Neural crest cell (in vitro differentiated cells): ENCODE measurements at places on chromosomes 3 and 15. TPM values are rescaled to one million over a fixed set of nuclear protein-coding genes. Genes with fewer than 3 reads are reported as not detected.

The EFCAB12 gene
- 3.1 and 4.0 TPM in 2 replicates for total RNA-seq

The ADCY5 gene
- total RNA-seq, result 2.2 and 2.8 TPM in 2 replicates

The SKOR1 gene
- 0.36 and 0.49 TPM in 2 replicates for total RNA-seq

The CDCP1 gene
- not detected in 2 replicates for total RNA-seq

The MYH15 gene
- 0.16 and 0.20 TPM in 2 replicates for total RNA-seq

The TMC3 gene
- not detected in 2 replicates for total RNA-seq

The CACNA2D2 gene
- 8.7 and 9.3 TPM in 2 replicates for total RNA-seq

The PAQR9 gene
- 1.8 and 1.9 TPM in 2 replicates for total RNA-seq

The GMNC gene
- total RNA-seq, result not detected in 2 replicates

The GYG1 gene
- 27.1 and 29.4 TPM in 2 replicates for total RNA-seq

The IL12A gene
- total RNA-seq, result 0.30 and 0.54 TPM in 2 replicates

The CD86 gene
- not detected in 2 replicates for total RNA-seq

The COL6A6 gene
- not detected in 2 replicates for total RNA-seq

The PCSK6 gene
- 4.5 and 5.4 TPM in 2 replicates for total RNA-seq

The LAMB2 gene
- total RNA-seq, result 108 and 120 TPM in 2 replicates

The HIGD1A gene
- total RNA-seq, result 82.4 and 85.2 TPM in 2 replicates

The EXD1 gene
- not detected in 2 replicates for total RNA-seq

The TRIM59 gene
- total RNA-seq, result 39.0 and 47.4 TPM in 2 replicates

The GATA2 gene
- total RNA-seq, result 0.30 and 0.52 TPM in 2 replicates

The MAP6D1 gene
- 4.7 and 4.9 TPM in 2 replicates for total RNA-seq

The FAM81A gene
- 3.8 and 4.2 TPM in 2 replicates for total RNA-seq

The WWTR1 gene
- total RNA-seq, result 34.5 and 35.6 TPM in 2 replicates

The CILP gene
- 0.12 and 0.14 TPM in 2 replicates for total RNA-seq

The BNC1 gene
- 0.25 and 0.35 TPM in 2 replicates for total RNA-seq

The PPP1R14D gene
- not detected in 2 replicates for total RNA-seq

The C3orf49 gene
- total RNA-seq, result not detected in 2 replicates

The CHRM5 gene
- total RNA-seq, result not detected in 2 replicates

The SLC12A8 gene
- 2.7 and 2.9 TPM in 2 replicates for total RNA-seq

The OIP5 gene
- total RNA-seq, result 25.2 and 26.9 TPM in 2 replicates

The OCA2 gene
- total RNA-seq, result 0.11 and 0.19 TPM in 2 replicates

The SLC28A2 gene
- total RNA-seq, result not detected in 2 replicates

The SPESP1 gene
- not detected in 2 replicates for total RNA-seq

The VEPH1 gene
- total RNA-seq, result 8.0 and 8.8 TPM in 2 replicates

The BCHE gene
- 45.2 and 52.9 TPM in 2 replicates for total RNA-seq

The CLDN18 gene
- total RNA-seq, result not detected in 2 replicates

The HTR3E gene
- not detected in 2 replicates for total RNA-seq

The PEX11A gene
- 7.2 and 7.9 TPM in 2 replicates for total RNA-seq

The CEMIP gene
- total RNA-seq, result 0.30 and 0.33 TPM in 2 replicates

The CRELD1 gene
- total RNA-seq, result 16.9 and 18.3 TPM in 2 replicates

The ZMYND10 gene
- total RNA-seq, result 2.3 and 2.5 TPM in 2 replicates

The CLDN11 gene
- total RNA-seq, result 1.8 and 2.0 TPM in 2 replicates

The C3orf52 gene
- 21.5 and 22.5 TPM in 2 replicates for total RNA-seq

The HCLS1 gene
- total RNA-seq, result 0.45 and 0.54 TPM in 2 replicates
